Stimulated activated CD4-positive, alpha-beta T cell treated with anti-CD3 and anti-CD28 coated beads, Interleukin-12 subunit alpha, Interleukin-12 subunit beta, amount 100 ng/mL, for 48 hours (primary cell): ENCODE measurements at places on chromosomes 11 and 22.

GRCh38 chr11:46639197-46639839 lies 22.0 kb downstream of the ATG13 start:
- no peak for DNase-seq

DNA sequence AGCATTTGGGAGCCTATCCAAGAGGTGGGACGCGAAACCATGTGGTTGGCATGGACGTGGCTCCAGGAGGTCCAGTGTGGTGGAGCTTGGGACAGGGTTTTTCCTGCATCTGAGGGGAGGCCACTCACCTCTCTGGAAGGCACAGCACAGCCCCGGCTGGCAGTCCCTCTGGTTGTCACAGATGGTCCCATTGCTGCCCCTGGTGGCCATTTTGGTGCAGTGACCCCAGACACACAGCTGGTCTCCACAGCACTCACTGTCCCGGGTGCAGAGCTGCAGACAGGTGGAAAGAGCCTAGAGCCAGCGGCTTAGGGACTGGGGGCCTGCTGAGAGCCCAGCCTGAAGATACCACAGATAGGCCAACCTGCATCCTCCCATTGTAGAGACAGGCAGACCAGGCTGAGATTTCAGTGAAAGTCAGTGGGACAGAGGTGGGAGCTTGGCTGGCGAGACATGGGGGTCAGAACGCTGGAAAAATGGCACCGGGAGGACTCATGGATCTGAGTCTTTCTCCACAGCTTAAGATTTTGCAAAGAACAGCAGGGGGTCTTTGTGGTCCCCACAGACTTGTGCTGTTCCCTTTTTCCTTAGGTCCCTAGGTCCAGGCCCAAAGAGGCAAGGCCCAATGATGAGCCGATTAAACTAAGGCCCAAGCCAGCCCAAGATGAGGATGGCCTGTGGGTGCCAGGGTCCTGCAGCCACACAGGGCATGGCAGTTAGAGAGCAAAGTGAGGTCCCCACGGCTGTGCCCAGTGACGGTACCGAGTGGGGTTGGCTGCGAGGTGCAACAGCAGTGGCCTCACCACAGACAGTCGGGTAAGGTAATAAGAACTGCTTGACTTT lies 41.4 kb downstream of the DKK3 start:
- DNase-seq, result peak; percentile 63

DNA sequence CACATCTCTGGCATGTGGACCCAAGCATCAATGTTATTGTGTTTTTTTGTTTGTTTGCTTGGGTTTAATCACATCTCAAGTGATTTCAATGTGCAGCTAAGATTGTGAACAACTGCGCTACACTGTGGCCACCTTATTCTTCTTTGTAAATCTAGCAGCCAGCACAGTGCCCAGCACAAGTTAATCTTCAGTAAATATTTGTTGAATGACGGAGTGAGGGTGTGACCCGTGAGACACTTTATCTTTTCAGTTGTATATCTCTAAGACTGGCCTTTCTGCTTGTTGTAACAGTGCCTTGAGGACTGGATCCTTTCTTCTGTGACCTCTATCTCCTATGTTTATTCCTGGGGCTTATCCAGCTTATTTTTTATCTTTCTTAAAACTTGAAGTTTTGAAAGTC lies 21.4 kb upstream of the AMOTL1 start:
- no peak for DNase-seq

GRCh38 chr11:17609291-17610084 lies 62.4 kb downstream of the OTOG start:
- no peak for DNase-seq

GRCh38 chr22:45136594-45136993 lies 27.1 kb upstream of the NUP50 start:
- no peak for DNase-seq

GRCh38 chr11:68118706-68119448 lies 2.3 kb downstream of the CHKA start:
- no peak for DNase-seq

GRCh38 chr11:34439610-34440198 lies 970 bp downstream of the CAT start:
- no peak for DNase-seq

DNA sequence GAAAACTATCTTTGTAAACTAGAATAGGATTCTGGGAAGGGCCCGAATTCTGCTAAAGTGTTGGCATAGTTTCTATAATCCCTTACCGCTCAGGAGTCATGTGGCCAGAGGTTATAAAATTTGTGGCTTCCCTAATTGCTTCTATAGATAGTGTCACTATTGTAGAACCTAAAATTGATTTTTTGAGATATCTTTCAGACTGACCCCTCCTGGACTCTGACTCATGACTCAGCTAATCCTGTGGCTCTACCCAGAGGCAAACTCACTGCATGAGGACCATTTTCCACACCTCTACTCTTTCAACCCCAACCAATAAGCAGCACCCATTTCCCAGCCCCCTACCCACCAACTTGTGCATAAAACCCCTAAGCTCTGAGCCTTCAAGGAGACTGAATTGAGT lies 61.8 kb upstream of the PRSS23 start:
- no peak for DNase-seq

GRCh38 chr11:68340003-68340767 lies 27.8 kb downstream of the LRP5 start:
- no peak for DNase-seq

DNA sequence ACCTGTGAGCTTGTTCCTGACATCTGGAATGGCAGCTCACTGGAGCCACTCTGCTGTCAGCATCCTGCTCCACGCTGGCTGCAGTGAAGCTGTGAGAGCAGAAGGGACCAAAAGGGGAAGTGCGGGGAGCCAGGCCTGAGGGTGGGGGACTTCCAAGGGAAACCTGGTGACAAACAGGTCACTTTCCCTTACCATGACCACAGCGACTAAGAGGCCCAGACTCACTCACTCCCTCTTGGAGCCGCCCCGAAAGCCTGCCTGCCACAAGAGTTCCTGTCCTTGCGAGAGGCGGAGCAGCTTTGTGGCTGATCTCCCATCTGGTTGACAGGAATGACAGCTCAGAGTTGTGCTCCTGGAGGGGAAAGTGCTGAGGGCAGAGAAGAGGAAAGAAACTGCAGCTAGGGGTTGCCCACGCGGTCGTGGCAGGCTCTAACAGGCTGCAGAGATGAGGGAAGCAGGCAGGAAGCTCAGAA lies 183.8 kb upstream of the NTM start:
- no peak for DNase-seq

DNA sequence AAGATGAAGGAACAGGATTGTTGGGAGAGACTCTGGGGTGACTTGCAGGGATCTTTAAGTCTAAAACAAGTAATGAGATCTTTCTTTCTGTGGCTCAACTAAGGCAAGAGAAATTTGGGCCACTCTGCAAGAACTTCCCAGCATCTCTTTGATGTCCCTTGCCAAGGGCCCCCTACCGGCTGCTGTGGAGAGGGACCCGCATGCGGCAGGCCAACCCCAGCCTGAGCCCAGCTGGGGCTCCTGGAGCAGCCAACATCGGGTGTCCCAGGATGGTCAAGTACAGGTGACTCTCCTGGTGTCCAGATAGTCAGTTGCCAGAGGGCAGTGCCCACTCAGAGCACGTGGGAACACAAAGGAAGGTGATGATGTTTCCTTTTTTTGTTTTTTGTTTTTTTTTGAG lies 363.2 kb downstream of the TBC1D22A start:
- no peak for DNase-seq

- no peak for DNase-seq
Measured at GRCh38 chr11:86800076-86800959, at the start of gene PRSS23. TSS of gene PRSS23 (plus strand) at chr11:86800542. CDS start at chr11:86807644, 7,102 bp downstream.

- DNase-seq, result no peak
Measured at GRCh38 chr11:111045407-111045803, 200.1 kb upstream of the POU2AF2 start.

GRCh38 chr11:12085371-12086251 lies 24.8 kb upstream of the MICAL2 start:
- DNase-seq, result no peak

DNA sequence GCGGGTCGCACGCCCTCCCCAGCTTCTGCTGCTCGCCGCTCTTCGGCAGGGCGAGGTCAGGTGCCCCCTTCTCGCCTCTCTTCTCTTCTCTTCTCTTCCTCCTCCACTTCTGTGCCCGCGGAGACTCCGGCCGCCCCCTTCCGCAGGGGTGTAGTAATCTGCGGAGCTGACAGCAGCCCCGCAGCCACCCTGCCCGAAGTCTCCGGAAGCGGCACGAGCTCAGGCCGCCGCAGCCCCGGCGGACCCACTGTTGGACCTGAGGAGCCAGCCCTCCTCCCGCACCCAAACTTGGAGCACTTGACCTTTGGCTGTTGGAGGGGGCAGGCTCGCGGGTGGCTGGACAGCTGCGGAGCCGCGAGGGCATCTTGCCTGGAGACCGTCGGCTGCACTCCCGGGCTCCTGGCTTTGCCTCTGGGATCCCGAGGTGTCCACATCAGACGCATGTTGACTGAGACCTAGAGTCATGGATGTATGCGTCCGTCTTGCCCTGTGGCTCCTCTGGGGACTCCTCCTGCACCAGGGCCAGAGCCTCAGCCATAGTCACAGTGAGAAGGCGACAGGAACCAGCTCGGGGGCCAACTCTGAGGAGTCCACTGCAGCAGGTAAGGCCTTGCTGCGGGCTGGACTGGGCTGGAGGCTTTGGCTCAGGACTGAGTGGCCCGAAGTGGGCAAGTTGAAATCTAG lies 486 bp downstream of the STIM1 start:
- DNase-seq, result no peak

GRCh38 chr11:108224911-108225786 lies 2.3 kb downstream of the ATM start:
- DNase-seq, result no peak

GRCh38 chr11:120326845-120327281 lies 1.8 kb downstream of the TLCD5 start:
- no peak for DNase-seq

DNA sequence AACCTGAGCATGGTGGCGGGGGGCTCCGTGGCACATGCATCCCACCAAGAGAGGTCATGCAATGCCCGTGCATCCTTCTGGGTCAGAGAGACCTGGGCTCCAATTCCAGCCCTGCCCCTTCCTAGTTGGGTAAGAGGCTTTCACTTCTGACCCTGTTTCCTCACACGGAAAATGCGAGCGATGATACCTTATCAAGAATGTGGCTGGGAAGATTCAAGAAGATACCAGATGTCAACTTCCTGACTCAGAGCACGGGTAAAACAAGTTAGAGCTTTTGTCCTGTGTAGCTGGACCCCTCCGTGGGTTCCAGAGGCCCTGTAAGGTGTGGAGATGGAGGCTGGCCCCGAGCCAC lies 8.7 kb upstream of the DGKZ start:
- no peak for DNase-seq

GRCh38 chr11:62574363-62575071 lies 826 bp upstream of the EEF1G start:
- DNase-seq, result no peak

GRCh38 chr22:30426388-30427353 lies 1.1 kb downstream of the MTFP1 start:
- peak; percentile 90 for DNase-seq

- no peak for DNase-seq
Measured at GRCh38 chr22:30742291-30743256, 47.9 kb downstream of the OSBP2 start.

GRCh38 chr11:70528794-70529580 lies 130.7 kb downstream of the CTTN start:
- no peak for DNase-seq

DNA sequence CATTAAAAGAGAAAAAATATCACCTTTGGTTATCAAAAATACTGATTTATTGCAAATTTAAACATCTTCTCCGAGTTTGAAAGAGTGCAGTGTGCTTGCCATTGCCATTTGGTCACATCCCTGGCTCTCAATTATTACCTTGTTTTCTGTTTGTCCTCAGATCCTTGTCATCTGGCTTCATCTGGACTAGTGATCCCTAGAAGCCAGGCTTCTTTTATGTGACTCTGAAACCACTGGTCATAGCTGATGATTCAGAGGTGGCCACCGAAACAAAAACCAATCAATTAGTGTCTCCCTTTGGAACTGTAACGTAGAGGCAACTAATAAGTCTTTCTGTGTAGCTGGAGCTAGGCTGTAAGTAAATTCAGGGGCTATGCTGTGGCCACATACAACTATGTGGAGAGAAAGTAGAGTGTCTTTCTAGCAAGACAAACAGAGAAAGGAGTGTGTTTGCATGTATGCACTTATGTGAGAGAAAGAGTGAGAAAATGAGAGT lies 237.9 kb downstream of the LUZP2 start:
- no peak for DNase-seq

DNA sequence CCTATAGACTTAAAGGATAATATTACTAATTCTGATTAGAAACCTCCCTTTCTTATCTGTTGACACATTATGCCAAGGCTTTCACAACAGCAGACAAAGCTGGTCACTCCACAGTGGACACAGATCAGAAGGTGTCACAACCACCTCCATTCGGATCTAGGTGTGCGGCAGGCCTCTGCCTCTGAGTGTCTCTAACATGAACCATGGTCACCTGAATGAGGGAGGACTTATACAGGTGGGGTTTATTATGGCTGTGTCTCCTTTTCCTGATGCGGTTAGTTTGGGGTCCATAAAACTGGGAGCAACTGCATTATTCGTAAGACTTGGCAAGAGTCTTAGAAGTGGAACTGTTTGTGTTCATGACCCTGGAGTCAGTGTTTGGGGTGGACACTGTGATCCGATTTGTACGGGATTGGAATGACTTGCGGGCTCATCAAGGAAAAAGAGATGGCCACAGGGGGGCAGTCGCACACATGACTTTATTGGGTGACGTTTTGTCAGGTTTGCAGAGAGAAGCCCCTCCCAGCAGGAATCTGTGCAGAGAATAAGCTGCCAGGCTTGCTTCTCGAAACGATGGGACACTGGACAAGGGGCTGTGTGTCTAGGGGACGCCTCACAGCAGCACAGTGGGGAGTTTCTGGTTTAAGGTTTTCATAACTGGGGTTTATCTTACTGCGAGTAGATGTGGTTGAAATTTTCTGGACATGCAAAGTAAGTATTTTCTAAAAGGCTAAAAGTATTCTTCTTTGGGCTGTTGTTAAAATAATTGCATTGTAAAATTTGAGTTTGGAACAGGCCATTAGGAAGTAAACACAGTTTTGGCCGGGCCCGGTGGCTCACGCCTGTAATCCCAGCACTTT lies 90.6 kb downstream of the GAB4 start:
- DNase-seq, result peak; percentile 57

- no peak for DNase-seq
Measured at GRCh38 chr22:47586038-47586437, 823.6 kb downstream of the TBC1D22A start.

- DNase-seq, result no peak
Measured at GRCh38 chr11:92601048-92601447, 368.4 kb upstream of the MTNR1B start.
